Spleen (tissue), 13 donors: ENCODE measurements at places on chromosomes 12 and 14. TPM values are rescaled to one million over a fixed set of nuclear protein-coding genes. Genes with fewer than 3 reads are reported as not detected.

DNA sequence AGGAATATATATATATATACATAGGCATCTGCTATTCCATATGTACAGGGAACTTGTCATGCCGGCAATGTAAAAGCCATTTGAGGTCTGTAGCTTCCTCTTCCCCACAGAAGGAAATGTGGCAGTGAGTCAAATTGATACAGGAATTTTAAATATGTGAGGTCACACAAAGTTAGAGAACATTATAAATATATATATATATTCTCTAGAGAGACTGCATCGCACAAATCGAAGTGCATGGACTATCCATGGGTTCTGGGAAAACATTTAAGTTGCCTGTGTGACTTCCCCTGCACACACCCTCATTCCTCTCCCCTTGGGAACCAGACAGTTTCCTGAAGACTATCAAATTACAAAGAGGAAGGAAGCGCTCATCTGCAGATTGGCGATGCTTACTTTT, 100.9 kb upstream of the CCDC91 start:
- H3K4me1 ChIP-seq, result peaks cover 14% of the 10 kb centered on the region
- no peak for DNase-seq
- H3K27ac ChIP-seq, result no peak overlapping the region

GRCh38 chr12:123059500-123059899, 79.0 kb downstream of the ARL6IP4 start:
- peak overlapping the region; percentile 66 for H3K27ac ChIP-seq
- H3K4me1 ChIP-seq, result peaks cover 32% of the 10 kb centered on the region
- H3K36me3 ChIP-seq, result no peaks in the 10 kb centered on the region
- H3K27me3 ChIP-seq, result no peaks in the 10 kb centered on the region

DNA sequence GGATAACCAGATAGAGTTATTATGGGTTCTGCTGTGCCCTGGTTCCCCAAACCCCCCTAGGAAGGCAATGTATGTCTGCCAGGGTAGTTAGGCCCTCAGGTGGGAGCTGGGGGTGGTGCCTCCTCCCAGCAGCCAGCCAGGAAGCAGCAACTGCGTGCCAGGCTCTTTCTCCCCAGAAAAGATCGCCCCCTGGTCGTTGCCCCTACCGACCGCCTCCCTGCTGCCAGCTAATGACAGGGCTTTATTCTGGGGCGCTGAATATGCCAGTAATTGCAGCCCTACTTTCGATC, 36.3 kb downstream of the IQSEC3 start:
- H3K4me1 ChIP-seq, result peaks cover 4% of the 10 kb centered on the region
- no peak overlapping the region for H3K27ac ChIP-seq
- DNase-seq, result no peak
- no peaks in the 10 kb centered on the region for H3K27me3 ChIP-seq

DNA sequence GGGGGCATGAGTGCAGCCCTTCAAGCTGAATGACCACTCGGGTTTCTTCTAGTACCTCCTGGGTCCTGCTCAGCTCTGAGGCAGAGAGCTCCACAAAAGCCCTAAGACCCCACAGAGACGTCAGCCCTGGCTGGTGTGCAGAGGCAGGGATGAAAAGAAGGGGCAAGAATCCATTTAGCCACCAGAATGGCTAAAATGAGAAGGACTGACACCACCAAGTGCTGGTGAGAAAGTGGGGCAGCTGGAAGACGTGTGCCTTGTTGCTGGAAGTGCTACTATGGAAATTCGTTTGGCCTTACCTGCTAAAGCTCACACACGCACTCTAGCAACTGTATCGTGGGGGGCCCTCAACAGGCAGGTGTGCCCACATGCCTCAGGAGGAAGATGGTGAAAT, 26.7 kb downstream of the RILPL1 start:
- H3K4me3 ChIP-seq, result no peak overlapping the region
- H3K4me1 ChIP-seq, result no peaks in the 10 kb centered on the region
- H3K36me3 ChIP-seq, result no peaks in the 10 kb centered on the region
- no peak overlapping the region for H3K27ac ChIP-seq
- no peak for DNase-seq
- H3K27me3 ChIP-seq, result no peaks in the 10 kb centered on the region

The ZNF605 gene
- polyA plus RNA-seq, result 3.3 TPM

The FAM181A gene
- polyA plus RNA-seq, result not detected

The OR6C2 gene
- not detected for polyA plus RNA-seq

GRCh38 chr12:13976028-13976584, 5.3 kb downstream of the GRIN2B start:
- H3K36me3 ChIP-seq, result no peaks in the 10 kb centered on the region
- H3K4me3 ChIP-seq, result no peak overlapping the region

- H3K27me3 ChIP-seq, result no peaks in the 10 kb centered on the region
- DNase-seq, result no peak
- H3K4me3 ChIP-seq, result no peak overlapping the region
- no peak overlapping the region for H3K27ac ChIP-seq
- no peaks in the 10 kb centered on the region for H3K36me3 ChIP-seq
Measured at GRCh38 chr12:105359856-105360255, 29.4 kb downstream of the C12orf75 start.

GRCh38 chr12:64029013-64029857, 184.7 kb downstream of the SRGAP1 start:
- H3K36me3 ChIP-seq, result no peaks in the 10 kb centered on the region
- no peak overlapping the region for H3K4me3 ChIP-seq
- H3K4me1 ChIP-seq, result no peaks in the 10 kb centered on the region

The A2M gene
- 28.9 TPM for polyA plus RNA-seq

- no peaks in the 10 kb centered on the region for H3K36me3 ChIP-seq
- H3K4me1 ChIP-seq, result peaks cover 11% of the 10 kb centered on the region
- H3K27ac ChIP-seq, result no peak overlapping the region
- no peak overlapping the region for H3K4me3 ChIP-seq
- H3K27me3 ChIP-seq, result no peaks in the 10 kb centered on the region
Measured at GRCh38 chr12:111314953-111315539, 53.8 kb downstream of the PHETA1 start.

The FKBP3 gene
- 84.3 TPM for polyA plus RNA-seq

- no peak for DNase-seq
- H3K27ac ChIP-seq, result no peak overlapping the region
- H3K36me3 ChIP-seq, result no peaks in the 10 kb centered on the region
- H3K27me3 ChIP-seq, result no peaks in the 10 kb centered on the region
Measured at GRCh38 chr14:53336729-53337128, 183.6 kb upstream of the DDHD1 start.

DNA sequence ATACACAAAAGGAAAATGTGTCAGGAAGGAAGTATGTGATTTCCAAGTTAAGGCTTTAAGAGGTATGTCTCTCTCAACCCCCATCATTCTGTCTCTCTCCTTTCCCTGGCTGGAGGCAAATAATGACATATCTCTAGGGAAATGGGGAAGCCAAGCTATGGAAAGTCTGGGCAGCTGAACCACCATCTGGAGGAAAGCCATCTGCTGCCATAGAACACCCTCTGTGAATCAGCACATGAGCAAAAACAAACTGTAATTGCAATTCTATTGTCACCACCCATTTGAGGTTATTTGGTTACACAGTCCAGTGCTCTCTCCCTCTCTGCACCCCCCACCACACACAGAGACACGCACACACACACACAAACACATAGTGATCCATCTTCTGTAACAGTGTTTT, 766.2 kb downstream of the FLRT2 start:
- H3K4me1 ChIP-seq, result no peaks in the 10 kb centered on the region
- no peaks in the 10 kb centered on the region for H3K36me3 ChIP-seq
- H3K27ac ChIP-seq, result no peak overlapping the region
- no peak for DNase-seq

GRCh38 chr12:52351196-52352059, 15.9 kb downstream of the KRT85 start:
- peaks cover 44% of the 10 kb centered on the region for H3K27me3 ChIP-seq
- H3K27ac ChIP-seq, result no peak overlapping the region
- no peaks in the 10 kb centered on the region for H3K4me1 ChIP-seq
- no peaks in the 10 kb centered on the region for H3K36me3 ChIP-seq
- H3K4me3 ChIP-seq, result no peak overlapping the region
- peak; percentile 74 for DNase-seq

DNA sequence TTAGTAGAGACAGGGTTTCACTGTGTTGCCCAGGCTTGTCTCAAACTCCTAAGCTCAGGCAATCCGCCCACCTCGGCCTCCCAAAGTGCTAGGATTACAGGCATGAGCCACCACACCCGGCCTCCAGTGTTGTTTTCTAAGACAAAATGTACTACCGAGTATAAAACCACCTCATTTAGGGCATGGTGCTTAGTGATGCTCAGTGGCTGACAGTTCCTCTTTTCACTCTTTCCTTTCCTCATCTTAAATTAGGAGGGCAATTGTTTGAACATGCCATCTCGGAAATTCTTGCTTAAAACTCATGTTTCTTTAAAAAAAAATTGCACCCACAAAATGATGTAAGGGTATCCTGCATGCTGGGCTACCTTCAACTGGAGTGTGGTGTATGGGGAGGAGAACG, 89.0 kb downstream of the RFX4 start:
- no peaks in the 10 kb centered on the region for H3K27me3 ChIP-seq
- no peaks in the 10 kb centered on the region for H3K36me3 ChIP-seq
- H3K4me1 ChIP-seq, result no peaks in the 10 kb centered on the region

DNA sequence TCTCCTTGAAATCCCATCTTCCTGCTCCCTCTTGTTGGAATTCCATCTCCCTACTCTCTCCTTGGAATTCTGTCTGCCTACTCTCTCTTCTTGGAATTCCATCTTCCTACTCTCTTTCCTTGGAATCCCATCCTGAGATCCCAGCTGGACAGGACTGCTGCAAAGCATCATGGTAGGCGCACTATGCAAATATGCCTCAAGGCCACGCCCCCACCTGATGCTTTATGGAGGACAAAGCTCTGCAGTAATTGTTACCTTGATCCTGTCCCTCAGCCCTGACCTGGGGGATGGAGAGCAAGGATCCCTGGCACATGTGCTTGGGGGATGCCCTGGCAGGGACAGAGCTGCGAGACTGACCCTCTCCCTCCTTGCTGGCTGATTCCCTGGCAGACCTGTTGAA, 185.6 kb downstream of the TBX5 start:
- H3K27me3 ChIP-seq, result peaks cover 6% of the 10 kb centered on the region
- no peak overlapping the region for H3K27ac ChIP-seq
- no peaks in the 10 kb centered on the region for H3K4me1 ChIP-seq
- H3K4me3 ChIP-seq, result no peak overlapping the region

The FRS2 gene
- polyA plus RNA-seq, result 4.3 TPM

The GPATCH2L gene
- polyA plus RNA-seq, result 5.2 TPM

DNA sequence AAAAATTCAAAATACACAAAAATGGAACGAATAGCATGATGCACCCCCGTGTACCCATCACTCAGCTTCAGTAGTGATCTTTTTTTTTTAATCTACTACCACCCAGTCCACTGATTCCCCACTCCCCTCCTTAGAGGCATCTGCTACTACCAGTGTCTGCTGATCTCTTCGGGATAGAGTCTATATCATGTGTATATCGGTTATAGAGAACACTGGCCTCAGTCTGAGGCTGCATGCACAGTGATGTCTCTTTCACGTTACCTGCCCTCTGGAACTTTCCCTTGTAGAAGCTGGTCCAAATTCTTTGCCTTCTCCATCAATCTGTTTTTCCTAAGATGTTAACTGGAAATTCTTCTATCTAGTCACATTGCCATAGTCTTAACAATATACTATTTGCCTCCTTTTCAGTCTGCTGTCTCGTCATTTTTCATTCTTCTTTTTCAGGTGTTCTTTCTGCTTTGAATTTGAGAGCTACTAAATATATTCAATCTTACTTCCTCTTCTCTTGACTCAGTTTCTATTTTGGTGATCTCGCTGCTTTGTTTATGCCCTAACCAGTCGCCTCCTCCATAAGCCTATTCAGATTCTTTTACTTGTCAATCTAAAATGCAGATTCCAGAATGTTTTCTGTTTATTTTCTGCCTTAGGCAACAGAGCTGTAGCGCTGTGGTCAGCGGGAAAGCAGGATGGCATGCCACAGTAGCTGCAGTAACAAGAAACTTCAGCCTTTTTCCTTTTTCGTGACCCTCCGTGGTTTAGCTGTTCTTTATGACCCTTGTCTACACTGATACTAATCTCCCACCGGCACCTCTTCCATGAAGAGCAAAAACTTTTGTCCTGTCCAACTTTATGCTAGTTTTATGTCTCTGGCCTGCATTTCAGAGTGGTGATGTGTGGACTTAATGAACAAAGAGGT, 67.0 kb downstream of the FBXW8 start:
- H3K36me3 ChIP-seq, result no peaks in the 10 kb centered on the region
- H3K27me3 ChIP-seq, result no peaks in the 10 kb centered on the region
- no peaks in the 10 kb centered on the region for H3K4me1 ChIP-seq
- no peak overlapping the region for H3K27ac ChIP-seq

- H3K36me3 ChIP-seq, result no peaks in the 10 kb centered on the region
- H3K27ac ChIP-seq, result peak overlapping the region; percentile 10
- no peak for DNase-seq
Measured at GRCh38 chr12:56840922-56841321, 77.8 kb downstream of the HSD17B6 start.

DNA sequence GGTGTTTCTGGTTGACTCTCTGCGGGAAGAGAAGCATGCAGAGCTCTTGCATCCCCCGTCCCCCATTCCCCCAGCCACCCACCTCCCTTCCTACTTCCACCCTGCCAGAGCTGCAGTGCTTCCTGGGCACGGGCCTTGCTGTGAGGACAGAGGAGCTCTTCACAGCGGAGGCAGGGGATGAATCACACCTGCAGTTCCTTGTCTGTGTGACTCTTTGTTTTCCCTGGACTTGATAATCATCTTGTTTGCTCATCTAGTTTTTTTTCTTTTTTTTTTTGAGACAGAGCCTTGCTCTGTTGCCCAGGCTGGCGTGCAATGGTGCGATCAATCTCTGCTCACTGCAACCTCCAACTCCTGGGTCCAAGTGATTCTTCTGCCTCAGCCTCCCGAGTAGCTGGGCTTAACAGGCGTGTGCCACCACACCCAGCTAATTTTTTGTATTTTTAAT, 27.8 kb downstream of the ANKRD9 start:
- DNase-seq, result peak; percentile 45
- H3K27me3 ChIP-seq, result no peaks in the 10 kb centered on the region
- peaks cover 47% of the 10 kb centered on the region for H3K36me3 ChIP-seq
- no peak overlapping the region for H3K4me3 ChIP-seq
- no peak overlapping the region for H3K27ac ChIP-seq
- H3K4me1 ChIP-seq, result no peaks in the 10 kb centered on the region

DNA sequence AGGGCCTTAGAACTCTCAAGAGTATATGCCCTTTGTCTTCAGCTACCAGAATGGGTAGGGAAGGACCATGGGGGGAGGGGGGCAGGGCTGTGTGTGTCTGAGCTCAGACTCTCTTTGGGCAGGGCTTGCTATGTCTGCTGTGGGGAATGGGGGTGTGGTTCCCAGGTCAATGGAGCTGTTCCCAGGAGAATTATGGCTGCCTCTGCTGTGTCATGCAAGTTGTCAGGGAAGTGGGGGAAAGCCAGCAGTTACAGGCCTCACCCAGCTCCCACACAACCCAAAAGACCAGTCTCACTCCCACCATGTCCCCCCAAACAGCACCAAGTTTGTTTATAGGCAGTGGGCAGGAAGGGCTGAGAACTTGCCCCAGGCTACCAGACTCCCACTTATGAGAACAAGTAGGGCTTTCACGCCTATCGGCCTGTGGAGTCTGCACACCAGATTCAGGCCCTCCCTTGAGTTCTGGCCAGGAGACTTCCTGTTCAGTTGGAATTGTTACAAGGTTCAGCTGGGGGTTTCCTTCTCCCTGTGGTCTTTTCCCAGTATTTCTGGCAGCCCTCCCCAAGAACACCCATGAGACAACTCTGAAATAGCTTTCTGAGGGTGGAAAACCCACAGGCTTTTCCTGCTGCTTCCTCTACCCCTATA, 6.1 kb upstream of the SERPINA11 start:
- DNase-seq, result no peak
- H3K36me3 ChIP-seq, result no peaks in the 10 kb centered on the region
- no peak overlapping the region for H3K4me3 ChIP-seq

The MAP3K9 gene
- polyA plus RNA-seq, result 0.59 TPM

- no peaks in the 10 kb centered on the region for H3K36me3 ChIP-seq
- no peak overlapping the region for H3K27ac ChIP-seq
- H3K27me3 ChIP-seq, result no peaks in the 10 kb centered on the region
- peaks cover 60% of the 10 kb centered on the region for H3K4me1 ChIP-seq
- no peak overlapping the region for H3K4me3 ChIP-seq
- DNase-seq, result no peak
Measured at GRCh38 chr14:104695660-104696000, 6.2 kb downstream of the INF2 start.
